ENCODE measurements at places on chromosomes 13 and 19.

DNA sequence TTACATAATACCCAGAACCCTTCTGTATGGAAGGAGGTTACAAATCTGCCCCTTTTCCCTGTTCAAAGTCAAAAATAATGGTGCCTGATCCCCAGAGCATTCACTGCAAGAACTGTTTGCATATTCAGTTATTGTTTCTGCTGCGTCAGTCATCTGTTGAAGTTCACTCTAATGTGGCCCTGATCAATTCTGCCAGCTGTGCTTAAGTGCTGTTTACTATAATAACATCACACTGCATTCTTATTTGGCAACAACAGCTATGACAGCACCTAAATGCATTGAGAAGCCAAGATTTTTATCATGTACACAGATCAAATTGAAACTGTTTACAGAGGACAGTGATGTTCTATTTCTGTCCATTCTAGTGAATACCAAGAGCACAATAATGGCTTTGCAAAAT is 115.9 kb downstream of the DACH1 start:
- DNase-seq = no peak

DNA sequence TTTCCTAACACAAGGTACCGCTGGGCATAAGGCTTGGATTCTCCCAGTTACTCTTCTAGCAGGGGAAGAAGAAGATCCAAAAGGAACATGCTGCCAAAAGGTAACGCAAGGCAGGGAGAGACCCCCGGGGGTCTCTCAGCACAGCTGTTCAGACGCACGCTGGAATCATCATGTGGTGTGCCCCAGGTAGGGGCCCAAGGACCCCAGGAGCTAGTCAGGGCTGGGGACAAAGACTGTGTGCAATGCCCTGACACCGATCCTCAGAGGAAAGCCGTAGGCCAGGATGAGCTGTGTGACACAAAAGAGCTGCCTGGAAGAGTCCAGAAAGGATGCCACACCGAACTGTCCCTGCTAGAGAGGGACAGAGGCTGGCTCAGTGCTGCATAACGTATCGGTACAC is 22.3 kb upstream of the EPHX3 start:
- no peak for DNase-seq

- DNase-seq = no peak
Observed at GRCh38 chr19:48740164-48740972, at the start of gene RASIP1. RASIP1 (minus strand) TSS chr19:48740610; CDS start chr19:48740282, 328 bp downstream.

DNA sequence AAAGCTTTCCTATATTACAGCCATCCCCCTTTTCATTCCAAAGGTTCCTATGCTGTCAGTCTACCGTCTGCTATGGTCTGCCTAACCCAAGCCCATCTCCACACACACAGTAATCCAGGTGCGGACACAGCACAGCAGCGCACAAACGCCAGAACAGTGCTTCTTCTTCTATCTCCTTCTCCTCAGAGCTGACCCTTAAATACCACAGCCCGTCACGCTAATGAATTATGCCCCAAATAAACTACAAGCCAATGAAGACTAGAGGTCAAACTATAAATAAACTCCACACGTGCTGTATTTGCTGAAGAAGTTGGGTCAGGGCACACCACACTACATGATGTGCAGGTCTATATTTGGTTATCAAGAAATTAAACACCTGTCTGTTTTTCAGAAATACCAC is 71.8 kb downstream of the TBC1D4 start:
- DNase-seq = no peak

DNA sequence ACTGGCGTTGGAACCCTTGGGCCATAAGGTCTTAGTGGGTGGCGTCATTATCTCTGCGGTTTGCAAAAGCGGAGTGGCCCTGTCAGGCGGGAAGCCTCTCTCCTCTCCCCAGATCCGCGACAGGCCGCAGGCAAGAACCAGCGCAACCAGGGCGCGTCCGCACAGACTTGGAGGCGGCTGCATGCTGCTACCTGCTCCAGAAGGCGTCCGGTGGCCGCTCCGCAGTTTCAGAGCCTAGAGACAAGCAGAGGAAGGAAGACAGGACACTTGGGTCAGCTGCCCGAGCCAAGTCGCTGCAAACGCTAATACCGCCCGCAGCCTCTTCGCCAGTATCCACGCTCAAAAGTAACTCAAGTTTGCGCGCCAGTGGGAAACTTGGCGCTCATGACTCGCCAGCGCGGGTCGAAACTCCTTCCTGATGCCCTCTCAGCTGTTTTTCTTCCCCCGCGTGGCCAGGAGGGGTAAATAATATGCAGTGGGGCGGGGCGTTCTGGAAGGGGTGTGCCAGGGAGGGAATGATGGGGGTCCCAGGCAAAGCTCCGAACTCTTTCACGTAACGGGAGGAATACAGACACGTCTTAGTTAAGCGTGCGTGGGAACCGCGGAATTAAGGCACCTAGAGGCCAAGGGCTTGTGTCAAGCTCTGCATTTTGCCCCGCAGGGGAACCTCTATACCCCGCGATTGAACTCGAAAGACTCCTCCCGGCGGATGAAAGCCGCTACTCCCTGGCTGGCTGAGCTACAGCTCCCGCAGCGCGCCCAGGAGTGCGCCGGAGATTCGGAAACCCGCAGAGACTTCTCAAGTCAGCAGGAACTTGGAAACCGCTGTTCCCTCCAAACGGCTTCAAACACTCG is at the start of gene EDNRB:
Gene EDNRB, minus strand, starts transcription at position 441 of the 855 bp plus-strand sequence. Its CDS starts 258 bp downstream, at position 183.
- no peak for DNase-seq

DNA sequence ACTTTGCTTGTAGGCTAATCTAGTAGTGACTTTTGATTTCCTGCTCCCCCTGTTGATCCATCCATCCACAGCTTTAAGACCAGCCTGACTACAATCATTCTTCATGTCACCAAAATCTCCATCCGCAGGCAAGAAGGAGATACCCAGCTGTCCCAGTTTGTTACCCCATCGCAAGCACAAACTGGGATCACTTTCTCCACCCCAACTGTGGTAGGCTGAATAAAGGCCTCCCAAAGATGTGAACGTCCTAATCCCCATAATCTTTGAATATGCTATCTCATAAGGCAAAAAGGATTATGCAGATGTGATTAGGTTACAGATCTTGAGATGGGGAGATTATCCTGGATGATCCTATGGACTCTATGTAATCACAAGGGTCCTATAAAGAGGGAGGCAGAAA is 202.0 kb downstream of the ENOX1 start:
- DNase-seq = no peak

- no peak for DNase-seq
Observed at GRCh38 chr13:69579351-69579750, 528.3 kb upstream of the ATXN8OS start.

GRCh38 chr13:21242236-21242635 is 65.8 kb downstream of the MRPL57 start:
- no peak for DNase-seq

DNA sequence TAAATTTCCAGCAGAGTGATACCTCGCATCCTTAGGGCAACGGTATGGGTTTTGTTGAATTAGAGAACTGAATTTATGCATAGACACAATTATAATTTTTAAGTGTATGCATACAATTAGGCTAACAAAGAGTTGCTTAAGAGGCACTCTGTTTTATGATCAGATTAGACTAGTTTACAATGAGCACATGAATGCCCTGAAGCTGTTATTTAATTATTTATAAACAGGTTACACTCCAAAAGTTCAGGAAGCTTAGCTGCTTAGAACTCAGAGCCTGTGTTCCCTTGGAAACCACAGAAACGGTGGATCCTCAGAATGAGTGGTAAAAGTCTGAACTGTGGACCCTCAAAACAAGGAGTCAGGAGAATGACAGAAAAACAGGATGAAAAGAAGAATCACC is 72.5 kb upstream of the FBXL3 start:
- no peak for DNase-seq

DNA sequence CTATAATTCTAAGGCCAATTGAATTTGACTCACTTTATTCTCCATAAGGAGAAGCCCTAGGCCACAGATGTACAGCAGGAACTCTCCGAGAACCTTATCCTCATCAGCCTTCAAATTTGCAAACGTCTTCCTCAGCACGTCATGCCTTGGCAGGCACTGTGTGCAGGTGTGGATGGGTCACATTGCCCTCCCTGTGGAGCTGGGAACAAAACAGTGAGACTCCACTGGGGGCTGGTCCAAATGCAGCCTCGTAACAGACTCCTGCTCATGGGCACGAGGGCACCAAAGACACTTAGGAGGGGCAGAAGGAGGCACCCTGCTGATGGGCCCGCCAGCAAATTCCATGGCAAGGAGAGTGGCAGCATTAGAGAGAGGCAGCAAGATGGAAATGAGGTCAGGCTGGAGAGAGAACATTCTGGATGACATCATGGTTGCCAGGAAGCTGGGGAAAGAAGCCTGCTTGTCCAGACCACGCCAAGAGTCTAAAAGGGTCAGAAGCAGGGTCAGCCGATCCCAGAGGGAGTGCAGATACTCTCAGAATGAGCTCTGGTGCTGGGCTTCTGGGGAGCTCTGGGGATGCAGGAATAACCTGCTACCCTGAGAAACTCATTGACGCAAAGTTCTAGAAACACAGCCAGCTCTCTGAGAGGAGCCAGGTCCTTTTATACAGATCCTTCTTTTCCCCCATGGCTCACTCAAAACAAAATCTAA is 242.2 kb downstream of the B3GLCT start:
- DNase-seq = no peak

GRCh38 chr13:112891477-112892401 is 77.3 kb upstream of the MCF2L start:
- DNase-seq = no peak

DNA sequence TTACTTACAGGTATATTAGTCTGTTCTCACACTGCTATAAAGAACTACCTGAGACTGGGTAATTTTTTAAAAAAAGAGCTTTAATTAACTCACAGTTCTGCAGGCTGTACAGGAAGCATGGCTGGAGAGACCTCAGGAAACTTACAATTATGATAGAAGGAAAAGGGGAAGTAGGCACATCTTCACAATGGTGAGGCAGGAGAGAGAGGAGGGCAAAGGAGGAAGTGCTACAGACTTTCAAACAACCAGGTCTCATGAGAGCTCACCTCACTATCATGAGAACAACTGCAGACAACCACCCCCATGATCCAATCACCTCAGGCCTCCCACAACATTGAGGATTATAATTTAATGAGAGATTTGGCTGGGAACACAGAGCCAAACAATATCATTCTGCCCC is 511.7 kb downstream of the SLITRK6 start:
- no peak for DNase-seq

DNA sequence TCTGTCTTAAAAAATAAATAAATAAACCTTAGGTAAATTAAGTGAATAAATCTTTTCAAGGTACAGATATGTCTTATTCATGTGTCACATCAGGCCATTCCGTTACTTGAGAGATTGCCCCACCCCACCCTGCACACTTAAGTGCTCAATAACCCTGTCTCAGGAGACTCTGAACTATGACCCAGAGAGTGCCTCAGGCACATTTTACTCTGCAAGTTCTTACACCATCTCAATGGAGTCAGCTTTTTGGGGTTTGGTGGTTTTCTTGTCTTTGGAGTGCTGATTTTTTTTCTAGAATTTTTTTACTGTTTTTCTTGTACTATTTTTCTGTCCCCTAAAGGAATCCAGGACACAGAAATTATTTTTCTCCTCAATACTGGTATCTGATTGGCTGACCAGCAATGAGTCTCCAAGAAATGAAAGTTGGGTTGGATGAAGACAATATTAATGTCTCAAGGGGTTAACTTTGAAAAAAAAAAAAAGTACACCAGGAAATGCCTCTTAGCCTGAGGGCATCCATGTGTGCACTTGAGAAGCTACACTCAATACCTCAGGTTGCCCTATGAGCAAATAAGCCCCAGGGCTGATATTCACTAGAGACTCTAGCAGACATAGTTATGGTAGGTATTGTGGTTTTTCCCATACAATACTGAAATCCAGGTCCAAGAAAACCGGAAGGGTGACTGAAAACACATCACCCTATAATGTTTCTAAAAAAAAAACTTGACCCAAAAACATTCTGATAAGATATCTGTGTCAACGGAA is 114.6 kb upstream of the ZNF91 start:
- DNase-seq = no peak

GRCh38 chr19:47493378-47494210 is 9.6 kb upstream of the KPTN start:
- DNase-seq = no peak

DNA sequence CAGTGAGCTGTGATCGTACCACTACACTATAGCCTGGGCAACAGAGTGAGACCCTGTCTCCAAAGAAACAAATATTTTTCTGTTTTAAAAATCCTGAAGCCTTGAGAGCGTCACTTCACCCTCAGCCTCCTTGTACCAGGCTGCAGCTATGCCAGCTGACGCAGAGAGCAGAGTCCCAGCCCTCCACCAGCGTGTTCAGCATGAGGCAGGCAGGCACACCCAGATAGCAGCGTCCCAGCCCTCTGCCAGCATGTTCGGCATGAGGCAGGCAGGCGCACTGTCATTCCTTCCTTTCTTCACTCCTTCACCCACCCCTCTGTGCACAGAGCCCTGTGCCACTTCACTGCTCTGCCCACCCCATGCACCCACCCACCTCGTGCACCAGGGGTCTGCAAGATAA is 43.3 kb upstream of the USE1 start:
- no peak for DNase-seq

- DNase-seq = no peak
Observed at GRCh38 chr13:95474992-95475391, 77.5 kb upstream of the CLDN10 start.

DNA sequence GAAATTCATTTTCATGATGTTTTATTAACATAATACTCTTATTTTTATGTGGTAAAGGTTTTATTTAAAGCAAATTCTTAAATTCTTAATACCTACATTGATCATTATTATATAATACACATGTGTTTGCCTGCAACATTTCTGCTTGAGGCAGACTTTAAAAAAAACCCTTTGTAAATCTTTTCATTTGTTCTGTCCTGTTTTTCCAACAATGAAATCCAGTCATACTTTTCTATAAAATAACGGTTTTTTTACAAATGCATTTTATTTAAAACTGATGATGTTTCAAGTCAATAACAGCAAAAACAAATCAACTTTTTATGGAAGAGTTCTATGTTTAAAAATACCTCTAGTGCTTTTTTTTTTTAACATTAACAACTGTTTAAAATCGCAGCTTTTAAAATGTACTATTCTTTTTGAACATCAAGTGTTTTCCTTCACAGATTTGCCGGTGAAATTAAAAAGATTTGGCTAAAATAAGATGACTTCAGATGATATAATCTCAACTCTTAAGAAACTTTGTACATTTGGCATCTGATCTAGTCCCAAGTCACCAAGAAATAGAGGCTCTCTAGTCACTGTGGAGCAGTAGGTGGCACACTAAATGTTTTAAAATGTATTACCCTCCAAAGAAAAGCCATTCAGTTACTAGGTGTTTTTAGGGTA is 5.1 kb downstream of the POU4F1 start:
- DNase-seq = no peak

DNA sequence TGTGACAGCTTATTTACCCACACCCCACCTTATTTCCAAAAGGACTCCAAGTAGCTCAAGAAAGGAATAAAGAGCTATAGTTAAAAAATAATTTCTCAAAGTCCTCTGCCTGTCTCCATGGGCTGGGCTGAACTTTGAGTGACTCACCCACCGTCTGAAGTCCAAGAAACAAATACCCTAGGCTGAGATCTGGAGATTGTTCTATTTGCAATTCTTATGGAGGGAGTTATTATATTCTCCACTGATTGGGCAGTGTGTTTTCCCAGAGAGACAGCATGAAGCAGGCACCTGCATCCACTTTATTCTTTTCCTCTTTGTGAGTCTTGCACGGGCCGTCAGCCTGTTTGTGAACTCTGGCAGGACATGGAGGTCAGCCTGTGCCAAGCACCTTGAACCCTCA is 63.2 kb downstream of the SHISA2 start:
- no peak for DNase-seq

- no peak for DNase-seq
Observed at GRCh38 chr13:111789420-111789819, 277.5 kb upstream of the SOX1 start.

GRCh38 chr19:48719263-48720171 is at the start of gene MAMSTR:
MAMSTR (minus strand) TSS chr19:48719725; CDS start chr19:48719031, 694 bp downstream.
- no peak for DNase-seq
